Adrenal gland (tissue), 19 donors: ENCODE measurements at places on chromosomes 12 and 14. TPM values are rescaled to one million over a fixed set of nuclear protein-coding genes. Genes with fewer than 3 reads are reported as not detected.

Gene LALBA
- not detected for total RNA-seq

DNA sequence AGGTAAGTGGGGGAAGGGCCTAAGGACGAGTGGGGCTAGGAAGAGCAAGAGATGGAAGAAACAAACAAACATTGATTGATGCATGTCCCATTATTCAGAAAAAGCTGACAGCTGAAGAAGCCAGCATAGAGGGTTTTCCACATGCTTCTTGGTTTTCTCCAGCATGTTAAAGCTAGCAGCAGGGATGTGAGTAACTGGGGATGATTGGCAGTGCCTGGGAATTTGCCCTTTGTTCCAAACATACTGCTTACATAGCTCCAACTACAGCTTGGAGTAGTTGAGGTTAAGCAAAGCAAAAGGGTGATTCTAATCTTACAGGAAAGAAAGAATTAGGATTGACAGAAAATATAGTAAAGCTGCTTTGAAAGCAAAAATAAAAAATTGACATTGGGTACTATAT lies 68.0 kb upstream of the IFNG-AS1 start:
- no peaks in the 10 kb centered on the region for H3K36me3 ChIP-seq
- H3K27ac ChIP-seq: no peak overlapping the region
- no peak for DNase-seq
- H3K4me1 ChIP-seq: no peaks in the 10 kb centered on the region
- H3K27me3 ChIP-seq: no peaks in the 10 kb centered on the region

- no peaks in the 10 kb centered on the region for H3K36me3 ChIP-seq
- no peak overlapping the region for H3K4me3 ChIP-seq
- no peak overlapping the region for H3K27ac ChIP-seq
- no peaks in the 10 kb centered on the region for H3K4me1 ChIP-seq
- no peaks in the 10 kb centered on the region for H3K27me3 ChIP-seq
These were observed 78.2 kb upstream of the GARIN2 start for GRCh38 chr14:67111022-67111421.

- H3K36me3 ChIP-seq: no peaks in the 10 kb centered on the region
- H3K27me3 ChIP-seq: no peaks in the 10 kb centered on the region
- no peak for DNase-seq
These were observed 6.0 kb upstream of the RNASE6 start for GRCh38 chr14:20775043-20775442.
